ENCODE measurements at places on chromosomes 2 and 18.

DNA sequence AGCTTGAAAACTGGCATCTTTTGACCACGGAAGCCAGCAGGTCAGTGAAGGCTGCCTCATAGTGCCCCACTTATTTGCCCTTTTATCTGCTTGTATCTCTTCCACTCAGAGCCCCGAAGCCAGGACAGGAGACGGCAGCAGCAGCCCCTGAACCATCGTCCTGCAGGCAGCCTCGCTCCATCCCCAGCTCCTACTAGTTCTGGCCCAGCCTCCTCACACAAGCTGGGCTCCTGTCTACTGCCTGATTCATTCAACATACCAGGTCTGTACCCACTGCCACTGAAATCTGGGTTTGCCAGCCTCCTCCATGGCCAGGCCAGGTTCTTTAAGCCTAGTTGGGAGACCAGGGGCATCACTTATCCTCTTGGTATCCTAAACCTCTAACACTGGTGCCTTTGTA is 4.1 kb downstream of the OST4 start:
- no peak for DNase-seq

GRCh38 chr2:27887830-27888229 is 2.4 kb downstream of the RBKS start:
- no peak for DNase-seq

DNA sequence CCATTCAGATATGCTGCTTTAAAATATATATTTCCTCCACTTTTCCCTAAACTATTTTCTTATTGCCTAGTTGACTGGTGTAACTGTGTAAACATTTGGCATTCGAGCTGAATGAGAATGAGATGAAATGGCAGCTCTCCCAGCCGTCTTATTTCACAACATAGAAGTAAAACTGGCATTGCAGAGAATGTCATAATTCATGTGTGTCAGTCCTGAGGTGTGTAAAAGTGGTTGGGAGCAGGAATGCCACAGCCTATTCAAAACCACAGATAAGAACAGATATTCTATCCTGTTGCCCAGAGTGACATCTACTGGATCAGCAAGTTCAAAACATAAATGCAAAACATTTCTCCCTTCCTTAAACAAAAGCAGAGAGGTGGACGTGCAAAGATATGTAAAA is 565.5 kb upstream of the CHAC2 start:
- no peak for DNase-seq

GRCh38 chr2:24743924-24744323 is 49.3 kb downstream of the PTRHD1 start:
- no peak for DNase-seq

- DNase-seq = no peak
These were observed 486.4 kb upstream of the SPRED2 start for GRCh38 chr2:65918760-65919187.

- DNase-seq = no peak
These were observed 12.5 kb downstream of the METTL21A start for GRCh38 chr2:207612714-207613113.

DNA sequence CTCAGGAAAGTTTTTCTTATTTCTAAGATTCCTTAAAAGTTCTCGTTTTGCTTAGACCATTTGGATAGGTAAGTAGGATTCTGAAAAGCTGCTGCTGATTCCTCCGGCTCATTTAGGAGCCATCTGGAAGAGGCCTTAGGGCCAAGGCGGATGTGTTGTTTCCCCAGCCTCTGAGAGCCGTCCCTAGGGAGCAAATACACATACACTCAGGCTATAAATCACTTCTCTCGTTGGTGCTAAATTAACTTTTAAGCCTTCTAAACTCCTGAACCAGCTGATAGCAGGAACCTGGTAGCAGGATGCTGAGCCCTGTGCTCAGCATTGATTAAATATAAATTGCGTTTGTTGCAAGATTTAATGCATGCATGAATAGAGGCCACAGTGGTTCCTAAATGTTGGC is 109.8 kb downstream of the ADCYAP1 start:
- no peak for DNase-seq

DNA sequence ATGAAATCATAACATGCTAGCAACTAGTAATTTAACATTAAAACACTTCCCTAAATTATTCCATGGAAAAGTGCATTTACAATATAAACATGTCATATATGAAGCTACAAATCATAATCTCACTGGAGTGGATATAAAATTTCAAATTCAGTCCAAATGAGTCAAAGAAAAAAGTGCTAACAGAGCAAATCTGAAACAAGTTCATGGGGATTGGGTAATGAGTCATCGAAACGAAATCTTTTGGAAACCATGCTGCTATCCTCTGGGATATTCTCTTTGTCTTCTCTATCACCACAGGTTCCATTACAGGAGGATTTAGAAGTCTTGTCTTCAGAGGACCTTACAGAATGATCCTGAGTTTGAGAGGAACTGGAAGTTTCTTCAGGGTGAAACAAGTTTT is 34.1 kb downstream of the STK17B start:
- DNase-seq = no peak

DNA sequence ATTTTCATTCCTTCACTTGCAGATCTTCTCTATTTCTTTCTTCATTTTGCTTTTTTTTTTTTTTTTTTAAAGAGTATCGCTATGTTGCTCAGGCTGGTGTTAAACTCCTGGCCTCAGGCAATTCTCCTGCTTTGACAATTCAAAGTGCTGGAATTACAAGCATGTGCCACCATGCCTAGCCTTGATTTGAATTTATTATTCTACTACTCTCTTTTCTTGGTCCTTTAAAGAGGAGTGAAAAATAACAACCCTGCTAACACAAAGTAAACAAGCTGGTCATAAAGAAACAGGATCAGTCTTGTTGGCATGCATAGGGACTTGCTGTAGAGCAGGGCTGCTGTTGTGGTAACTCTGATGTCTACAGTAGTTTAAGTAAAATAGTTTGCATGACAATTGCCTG is 1615.3 kb upstream of the ZEB2 start:
- DNase-seq = no peak

DNA sequence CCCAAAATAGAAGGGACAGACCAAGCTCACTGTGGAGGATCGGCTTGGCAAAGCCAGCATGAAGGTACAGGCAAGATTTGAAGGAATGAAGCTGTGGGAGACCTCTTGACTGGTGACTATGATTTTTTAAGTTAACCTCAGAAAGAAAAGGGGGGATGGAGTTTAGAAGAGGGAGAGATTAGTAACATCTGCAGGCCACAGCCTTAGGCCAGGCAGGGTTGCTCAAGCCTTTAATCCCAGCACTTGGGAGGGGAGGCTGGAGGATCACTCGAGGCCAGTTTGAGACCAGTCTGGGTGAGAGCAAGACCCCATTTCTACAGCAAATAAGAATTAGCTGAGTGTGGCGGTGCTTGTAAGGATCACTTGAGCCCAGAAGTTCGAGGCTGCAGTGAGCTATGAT is 46.6 kb downstream of the ZNF532 start:
- DNase-seq = no peak

DNA sequence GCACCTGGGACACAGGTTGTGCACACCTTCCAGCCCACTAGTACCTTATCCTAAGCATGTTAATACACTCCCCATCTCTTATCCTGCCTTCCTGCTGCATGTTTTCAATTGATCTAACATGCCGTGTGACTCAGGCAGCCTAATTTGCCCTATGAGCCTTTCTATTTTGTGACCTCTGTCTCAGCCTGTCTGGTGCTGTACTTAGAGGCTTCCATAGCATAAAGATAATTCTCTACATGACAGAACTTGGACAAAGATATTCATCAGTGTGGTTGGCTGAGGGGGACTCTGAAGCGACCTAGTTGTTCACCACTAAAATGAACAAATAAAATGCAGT is 8.6 kb upstream of the TMEM37 start:
- DNase-seq = no peak

GRCh38 chr18:34315591-34316352 is 91.1 kb upstream of the NOL4 start:
- no peak for DNase-seq

GRCh38 chr2:200307724-200308545 is 1.4 kb downstream of the SPATS2L start:
- peak; percentile 10 for DNase-seq

GRCh38 chr18:23200756-23201155 is 65.5 kb downstream of the CABLES1 start:
- no peak for DNase-seq

GRCh38 chr2:96679848-96680247 is 37.3 kb downstream of the FER1L5 start:
- no peak for DNase-seq

DNA sequence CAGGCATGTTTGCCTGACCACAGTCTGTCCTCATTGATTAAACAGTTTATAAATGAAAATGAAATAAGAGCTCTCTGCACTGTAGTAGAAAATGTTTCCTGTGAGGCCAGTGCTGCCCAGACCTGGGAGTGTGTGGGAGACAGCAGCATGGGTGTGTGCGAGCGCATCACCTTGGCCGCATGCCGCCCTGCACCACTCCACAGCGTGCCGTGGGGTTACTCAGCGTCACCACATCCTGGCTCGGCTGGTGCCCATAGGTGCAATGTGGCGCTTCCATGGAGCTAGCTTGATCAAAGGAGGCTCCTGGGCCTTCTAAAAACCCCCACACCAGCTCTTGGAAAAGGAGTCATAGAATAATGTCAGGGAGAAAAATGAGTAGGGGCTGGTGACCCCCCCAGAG is 76.0 kb upstream of the EPC2 start:
- DNase-seq = no peak

DNA sequence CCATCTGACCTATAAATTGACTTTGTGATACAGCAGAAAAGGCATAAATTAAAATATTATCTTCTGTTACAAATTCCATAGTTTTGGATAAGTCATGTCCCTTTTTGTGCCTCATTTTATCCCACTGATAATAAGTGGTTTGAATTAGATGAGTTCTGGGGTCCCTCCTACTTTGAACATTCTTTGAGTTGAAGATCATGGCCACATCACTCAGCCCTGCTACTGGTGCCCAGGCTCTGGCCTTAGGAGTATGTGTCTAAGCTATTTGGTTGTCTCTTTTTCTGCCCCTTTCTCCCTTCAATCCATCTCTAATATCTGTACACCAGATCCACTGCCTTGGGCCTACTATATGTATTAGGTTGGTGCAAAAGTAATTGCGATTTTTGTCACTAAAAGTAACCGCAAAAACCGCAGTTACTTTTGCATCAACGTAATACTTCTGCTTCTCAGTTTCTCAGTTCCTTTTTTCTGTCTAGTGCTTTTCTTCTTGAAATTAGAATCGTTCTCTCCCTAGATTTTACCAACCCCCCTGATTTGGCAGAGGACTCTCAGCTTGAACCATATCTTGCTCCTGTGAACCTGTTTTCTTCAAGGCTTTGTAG is 362.5 kb upstream of the TNP1 start:
- no peak for DNase-seq

- DNase-seq = no peak
These were observed 206.2 kb downstream of the PARD3B start for GRCh38 chr2:204751472-204751871.

- DNase-seq = no peak
These were observed 40.8 kb downstream of the WDR35 start for GRCh38 chr2:19949071-19949470.

- no peak for DNase-seq
These were observed 323.2 kb downstream of the CYP26B1 start for GRCh38 chr2:71824436-71824835.

- DNase-seq = no peak
These were observed 264.4 kb downstream of the NEDD4L start for GRCh38 chr18:58308463-58308862.

DNA sequence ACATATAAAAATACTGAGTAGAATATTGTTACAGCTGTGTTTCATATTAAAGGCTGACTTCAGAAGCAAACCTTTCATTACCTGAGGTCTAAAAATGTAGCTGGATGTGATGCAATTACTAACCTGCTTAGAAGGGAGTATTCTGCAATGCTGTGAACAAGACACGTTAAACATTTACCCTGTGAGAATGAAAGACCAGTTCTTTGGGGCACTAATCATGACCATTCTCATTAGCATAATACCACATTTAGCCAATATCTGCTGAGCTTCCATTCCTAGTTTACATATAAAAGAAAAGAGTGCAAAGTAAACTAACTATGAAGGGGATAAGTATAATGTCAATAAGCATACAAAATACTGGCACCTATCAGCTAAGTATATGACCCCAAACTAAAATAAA is 784.0 kb upstream of the KLHL29 start:
- DNase-seq = no peak

DNA sequence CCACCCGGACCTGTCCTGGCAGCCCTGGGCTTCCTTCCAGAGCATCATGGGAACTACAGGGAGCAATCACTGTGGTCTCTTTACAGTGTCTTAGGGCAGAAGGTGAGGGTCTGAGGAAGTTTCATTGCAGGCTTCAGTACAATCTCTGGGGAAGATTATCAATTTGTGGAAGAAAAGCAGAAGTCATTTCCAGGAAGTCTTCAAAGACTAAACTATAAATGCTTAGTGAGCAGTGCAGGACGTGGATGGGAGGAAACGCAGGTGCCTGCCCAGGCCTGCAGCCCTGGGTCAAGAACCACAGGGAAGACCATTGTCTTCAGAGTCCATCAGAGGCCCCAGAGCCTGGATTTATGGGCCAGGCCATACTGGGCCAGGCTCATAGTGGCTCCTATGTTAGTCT is 54.3 kb downstream of the INO80C start:
- DNase-seq = no peak

DNA sequence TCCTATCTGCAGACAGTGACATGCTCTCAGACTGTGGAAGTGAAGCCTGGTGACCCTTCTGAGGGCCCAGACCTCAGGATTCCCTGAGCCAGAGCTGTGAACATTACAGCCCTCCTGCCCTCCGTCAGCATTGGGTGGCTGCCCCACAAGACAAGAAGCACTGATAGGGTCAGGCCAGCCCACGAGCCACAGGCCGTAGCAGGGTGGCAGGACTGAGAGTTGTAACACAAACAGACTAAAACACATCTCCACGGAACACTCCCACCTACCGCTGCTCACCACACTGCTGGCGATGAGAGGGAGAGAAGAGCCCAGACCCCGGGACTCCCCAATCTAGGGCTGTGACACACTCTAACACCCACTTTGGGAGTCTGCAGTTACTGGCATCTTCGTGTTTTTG is 264.8 kb upstream of the FSIP2 start:
- DNase-seq = no peak

GRCh38 chr2:171044416-171044815 is 115.4 kb downstream of the GORASP2 start:
- no peak for DNase-seq

DNA sequence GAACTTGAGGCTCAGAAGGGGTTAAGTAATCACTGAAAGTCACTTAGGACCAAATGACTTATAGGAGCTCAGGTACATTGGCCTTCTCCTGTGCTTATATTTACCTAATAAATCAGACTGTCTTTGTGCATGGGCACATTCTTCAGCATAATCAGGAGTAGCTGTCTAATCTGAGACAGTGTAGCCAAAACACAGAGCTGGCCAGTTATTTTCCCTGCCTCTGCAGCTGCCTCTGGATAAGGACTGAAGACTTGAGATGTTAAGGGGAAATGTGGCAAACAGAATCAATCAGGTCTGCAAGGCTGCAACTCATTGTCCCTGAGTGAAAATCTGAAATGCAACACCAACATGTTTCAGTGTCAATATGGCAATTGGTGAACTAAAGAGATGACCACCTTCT is 1.5 kb downstream of the FSHR start:
- no peak for DNase-seq

DNA sequence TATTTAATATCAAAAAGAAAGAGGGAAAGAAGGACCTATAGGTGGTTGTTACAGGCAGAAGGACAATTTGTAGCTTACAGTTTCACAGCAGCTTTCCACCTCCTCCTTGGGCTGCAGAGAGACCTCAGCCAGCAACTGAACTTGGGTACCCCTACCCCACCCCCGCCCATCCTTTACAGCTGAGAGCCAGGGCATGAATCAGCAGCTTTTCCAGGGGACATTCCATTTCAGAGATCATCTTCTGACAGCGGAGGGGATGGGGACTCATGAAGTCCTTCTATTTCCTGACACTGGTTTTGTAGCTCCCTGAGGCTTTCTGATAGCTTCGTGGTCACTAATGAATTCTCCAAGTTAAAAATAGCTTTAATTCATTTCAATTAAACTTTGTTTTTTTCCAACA is 96.4 kb downstream of the ITGB1BP1 start:
- DNase-seq = no peak

Measured in stimulated activated CD4-positive, alpha-beta T cell treated with anti-CD3 and anti-CD28 coated beads, Interleukin-4, amount 100 ng/mL, for 4 hours (primary cell).